Stimulated activated CD8-positive, alpha-beta memory T cell treated with anti-CD3 and anti-CD28 coated beads, Interleukin-7, amount 100 ng/mL, for 1 hour (primary cell): ENCODE measurements at places on chromosomes 1 and 21.

DNA sequence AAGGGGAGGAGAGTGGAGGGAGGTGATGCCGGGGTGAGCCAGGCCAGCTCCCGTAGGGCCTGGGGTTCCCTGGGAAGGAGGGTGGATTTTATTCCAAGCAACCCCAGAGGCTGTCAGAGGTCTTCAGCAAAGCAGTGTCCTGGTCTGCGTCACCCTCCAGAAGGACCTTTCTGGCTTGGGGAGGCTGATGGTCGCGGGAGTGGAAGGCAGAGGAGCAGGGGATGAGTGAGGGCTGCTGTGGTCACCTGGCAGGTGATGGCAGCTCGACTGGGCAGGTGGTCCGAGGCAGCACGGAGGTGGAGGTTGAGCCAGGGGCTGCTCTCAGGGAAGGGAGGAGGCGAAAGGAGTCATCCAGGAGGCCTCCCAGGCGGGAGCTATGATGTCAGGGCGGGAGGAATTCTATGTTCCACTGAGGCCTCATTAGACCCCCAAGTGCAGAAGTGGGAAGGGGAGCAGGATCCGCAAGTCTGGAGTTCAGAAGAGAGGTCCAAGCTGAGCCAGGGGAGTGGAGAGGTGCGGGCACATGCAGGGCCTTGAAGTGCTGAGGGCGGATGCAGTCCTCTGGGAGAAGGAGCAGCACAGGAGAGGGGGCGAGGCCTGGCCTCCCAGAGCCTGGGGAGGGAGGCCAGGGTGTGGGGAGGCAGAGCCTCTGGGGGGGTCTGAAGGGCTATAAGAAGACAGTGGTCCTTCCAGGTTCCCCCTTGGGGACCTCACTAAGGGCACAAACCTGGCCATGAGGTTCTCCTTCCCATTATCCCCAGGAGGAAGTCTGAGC, 33.3 kb downstream of the BMP8A start:
- no peak for DNase-seq

DNA sequence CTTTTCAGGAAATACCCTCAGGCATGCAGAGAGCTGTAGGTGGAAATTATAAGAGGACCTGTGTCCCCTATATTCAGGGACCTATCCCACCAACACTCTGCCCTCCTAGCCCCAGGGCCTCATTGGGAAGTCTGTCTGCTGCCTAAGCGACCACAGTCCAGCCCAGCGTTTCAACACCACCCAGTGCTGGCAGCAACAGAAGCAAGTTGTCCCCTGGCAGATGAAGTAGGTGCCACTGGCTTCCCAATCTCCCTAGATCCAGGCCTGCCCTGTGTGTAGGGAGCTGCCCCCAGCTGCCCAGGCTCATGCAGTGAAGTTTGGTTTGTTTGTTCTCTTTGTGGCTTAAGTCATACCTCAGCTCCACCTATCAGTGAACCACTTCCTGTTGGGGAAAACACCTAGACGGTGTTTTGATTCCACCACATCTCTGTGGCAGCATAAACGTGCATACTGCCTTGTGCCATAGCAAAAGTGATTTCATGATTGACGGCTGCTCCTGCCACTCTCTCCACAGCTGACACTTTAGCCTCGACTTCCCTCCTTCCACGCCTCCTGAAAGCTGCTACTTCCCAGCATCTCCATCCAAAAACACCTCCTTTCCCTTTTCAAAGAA, 8.1 kb upstream of the LEFTY1 start:
- peak; percentile 31 for DNase-seq

GRCh38 chr1:234690872-234691271, 80.9 kb upstream of the IRF2BP2 start:
- DNase-seq: no peak

GRCh38 chr1:64280001-64280400, 76.6 kb downstream of the UBE2U start:
- DNase-seq: no peak

DNA sequence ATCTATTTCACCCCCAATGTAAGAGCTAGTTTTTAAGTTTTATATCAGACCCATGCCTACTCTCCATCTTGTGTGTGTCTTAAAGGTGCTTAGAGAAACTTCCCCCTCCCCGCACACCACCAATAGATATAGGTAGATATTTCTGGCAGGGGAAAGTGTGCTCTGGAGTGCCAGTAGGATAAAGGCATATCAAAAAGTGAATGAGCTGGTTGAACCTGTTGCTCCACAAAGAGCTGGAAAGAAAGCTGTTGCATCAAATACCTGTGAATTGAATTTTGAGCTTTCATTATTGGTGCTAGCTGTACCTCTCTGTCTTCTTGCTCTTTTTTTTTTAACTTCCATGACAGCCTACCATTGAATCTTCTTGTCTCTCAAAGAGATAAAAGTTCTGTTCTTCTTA, 32.8 kb downstream of the ARID1A start:
- no peak for DNase-seq

DNA sequence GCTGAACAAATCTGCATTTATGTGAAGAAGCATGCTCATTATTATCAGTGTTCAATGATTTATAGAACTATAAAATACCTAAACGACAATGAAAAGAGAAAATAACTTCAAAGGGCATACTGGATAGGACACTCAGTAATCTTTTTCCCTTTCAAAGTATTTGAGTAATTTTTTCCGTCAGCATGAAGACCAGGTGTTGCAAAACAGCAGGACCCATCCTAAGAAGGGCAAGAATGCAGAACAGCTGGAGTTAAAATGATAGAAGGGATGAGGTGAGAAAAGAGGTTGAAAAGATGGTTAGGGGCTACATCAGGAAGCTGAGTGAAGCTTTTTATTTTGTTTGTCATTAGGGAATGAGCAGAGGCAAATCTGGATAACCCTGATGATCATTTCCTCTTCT, 7.1 kb upstream of the RGS18 start:
- DNase-seq: no peak

- no peak for DNase-seq
These were observed 33.9 kb downstream of the CDK18 start for GRCh38 chr1:205538235-205538840.
